ENCODE measurements at places on chromosomes 12 and 14. TPM values are rescaled to one million over a fixed set of nuclear protein-coding genes. Genes with fewer than 3 reads are reported as not detected.

Gene OR5AU1
- total RNA-seq: not detected

Gene LRP1
- 3.8 TPM for total RNA-seq

Gene KRT2
- not detected for total RNA-seq

Gene OR6C2
- not detected for total RNA-seq

Gene OVCH1
- not detected for total RNA-seq

Gene RAD9B
- not detected for total RNA-seq

Gene GLIPR1L1
- not detected for total RNA-seq

Gene DPPA3
- total RNA-seq: not detected

Gene JAG2
- 139 TPM for total RNA-seq

Gene IL31
- total RNA-seq: not detected

Gene KRT1
- not detected for total RNA-seq

Gene CBLN3
- 5.0 TPM for total RNA-seq

Gene SRGAP1
- total RNA-seq: 16.3 TPM

Gene PRKD1
- total RNA-seq: 10.3 TPM

Gene ASPG
- total RNA-seq: not detected

Gene MORN3
- 0.73 TPM for total RNA-seq

Gene LHX5
- not detected for total RNA-seq

Gene STXBP6
- not detected for total RNA-seq

Gene CLECL1
- total RNA-seq: not detected

Gene MANSC4
- 0.65 TPM for total RNA-seq

Gene SNRPF
- total RNA-seq: 36.6 TPM

Gene CLEC4D
- not detected for total RNA-seq

Gene CCDC196
- total RNA-seq: not detected

Gene FGF6
- total RNA-seq: not detected

Gene CLEC6A
- not detected for total RNA-seq

Gene HOTAIR
- total RNA-seq: not detected

Gene PHLDA1
- 30.8 TPM for total RNA-seq
